ENCODE measurements at places on chromosomes 1 and 21.

GRCh38 chr1:211328866-211329475, 2.3 kb downstream of the TRAF5 start:
- DNase-seq: no peak

DNA sequence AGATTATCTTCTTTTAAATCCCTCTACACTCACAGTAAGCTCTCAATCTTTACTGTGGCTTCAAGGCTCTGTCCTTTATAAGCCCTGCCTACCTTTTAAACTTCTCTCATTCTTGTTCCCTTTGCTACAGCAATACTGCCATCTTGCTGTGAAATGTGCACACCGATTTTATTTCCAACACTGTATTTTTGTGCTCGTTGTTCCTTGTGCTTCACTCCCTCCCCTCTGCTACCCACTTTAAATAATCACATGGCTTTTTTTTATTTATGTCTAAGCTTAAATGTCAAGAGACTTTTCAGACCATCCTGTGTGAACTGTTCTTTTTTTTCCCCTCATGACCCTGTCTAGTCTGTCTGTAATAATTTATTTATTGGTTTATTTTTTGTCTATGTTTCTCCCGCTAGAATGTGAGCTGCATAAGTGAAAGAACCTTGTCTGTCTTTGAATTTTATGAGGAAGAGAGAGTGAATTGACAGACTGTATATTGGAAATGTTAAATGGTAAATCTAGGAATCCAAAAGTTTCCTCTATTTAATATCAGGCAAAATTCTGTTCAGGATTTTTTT, 45.7 kb downstream of the ABCD3 start:
- DNase-seq: no peak

GRCh38 chr1:234606784-234607108, 3.2 kb downstream of the IRF2BP2 start:
- DNase-seq: no peak

GRCh38 chr1:201877877-201878401, 10.8 kb upstream of the SHISA4 start:
- no peak for DNase-seq

Measured in stimulated activated CD4-positive, alpha-beta T cell treated with anti-CD3 and anti-CD28 coated beads, Interleukin-1b, Interleukin-23, amount 100 ng/mL, for 1 hour (primary cell).